ENCODE measurements at places on chromosomes 11 and 22.

- no peak for DNase-seq
These were observed 28.6 kb downstream of the USH1C start for GRCh38 chr11:17515443-17516176.

GRCh38 chr11:134668796-134669195 is 256.8 kb upstream of the B3GAT1 start:
- no peak for DNase-seq

DNA sequence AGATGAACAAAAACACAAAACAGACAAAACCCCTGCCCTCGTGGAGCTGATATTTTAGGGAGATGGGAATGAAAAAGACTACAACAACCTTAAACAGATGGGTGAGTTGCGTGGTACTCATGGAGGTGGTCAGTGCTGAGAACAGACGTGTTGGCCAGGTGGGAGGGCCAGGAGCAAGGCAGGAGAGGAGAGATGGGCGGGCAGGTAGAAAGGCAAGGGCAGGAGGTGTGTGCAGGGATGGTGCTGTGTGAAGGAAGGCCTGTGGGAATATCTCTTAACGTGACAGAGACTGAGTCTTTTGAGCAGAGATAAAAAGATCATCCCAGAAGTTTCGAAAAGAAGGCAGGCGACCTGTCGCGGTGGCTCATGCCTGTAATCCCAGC is 7.0 kb downstream of the GAL start:
- no peak for DNase-seq

DNA sequence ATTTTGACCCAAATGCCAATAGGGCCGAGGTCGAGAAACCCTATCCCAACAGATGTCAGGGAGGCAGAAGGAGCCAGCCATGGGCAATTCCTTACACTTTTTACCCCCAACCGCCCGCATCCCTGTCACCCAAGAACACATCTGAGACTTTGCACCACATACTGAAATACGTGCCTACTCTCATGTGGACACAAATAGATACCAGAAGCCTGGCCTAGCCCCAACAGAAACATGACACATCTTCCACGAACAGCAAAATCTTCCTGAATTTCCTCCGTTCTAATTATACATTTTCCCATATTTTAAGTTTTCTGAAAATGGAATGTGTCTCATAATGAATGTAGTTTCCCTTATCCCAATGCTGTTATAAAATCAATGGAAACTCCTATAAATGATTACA is 64.7 kb downstream of the SLC1A2 start:
- no peak for DNase-seq

- DNase-seq: no peak
These were observed 61.2 kb downstream of the TBC1D22A start for GRCh38 chr22:46823654-46824053.

Measured in inflammatory macrophage treated with lipopolysaccharide for 1 hour (primary cell).